ENCODE measurements at places on chromosomes 3 and 15.

GRCh38 chr15:29910068-29910467 lies 87.8 kb upstream of the TJP1 start:
- no peak for DNase-seq

DNA sequence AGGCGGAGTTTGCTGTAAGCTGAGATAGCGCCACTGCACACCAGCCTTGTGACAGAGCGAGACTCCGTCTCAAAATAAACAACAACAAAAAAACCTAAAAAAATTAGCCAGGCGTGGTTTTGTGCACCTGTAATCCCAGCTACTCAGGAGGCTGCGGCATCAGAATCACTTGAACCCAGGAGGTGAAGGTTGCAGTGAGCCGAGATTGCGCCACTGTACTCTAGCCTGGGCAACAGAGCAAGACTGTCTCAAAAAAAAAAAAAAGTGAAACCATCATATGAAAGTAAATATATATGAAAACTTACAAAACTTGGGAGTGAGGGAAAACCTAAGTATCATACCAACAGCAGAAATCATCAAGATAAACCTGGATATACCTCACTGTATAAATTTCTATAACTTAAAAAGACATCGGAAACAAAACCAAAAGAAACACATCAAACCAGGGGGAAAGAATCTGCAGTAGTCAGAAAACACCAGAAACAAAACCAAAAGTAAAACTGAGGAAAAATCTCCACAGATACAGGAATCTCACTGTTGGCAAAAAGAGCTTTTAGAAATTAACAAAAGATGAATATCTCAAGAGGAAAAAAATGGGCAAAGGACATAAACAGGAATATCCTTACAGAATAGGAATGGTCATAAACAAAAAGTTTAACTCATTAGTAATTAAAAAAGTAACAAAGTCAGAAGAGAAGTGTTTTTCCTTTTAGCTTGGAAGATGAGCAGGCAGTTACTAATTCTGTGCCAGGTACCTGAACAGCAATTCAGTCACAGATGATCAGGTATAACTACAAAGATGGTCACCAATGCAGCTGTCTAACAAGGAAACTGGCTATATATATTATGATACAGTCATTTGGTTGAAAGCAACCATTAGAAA lies 41.3 kb downstream of the ETV5 start:
- DNase-seq = peak; percentile 7

DNA sequence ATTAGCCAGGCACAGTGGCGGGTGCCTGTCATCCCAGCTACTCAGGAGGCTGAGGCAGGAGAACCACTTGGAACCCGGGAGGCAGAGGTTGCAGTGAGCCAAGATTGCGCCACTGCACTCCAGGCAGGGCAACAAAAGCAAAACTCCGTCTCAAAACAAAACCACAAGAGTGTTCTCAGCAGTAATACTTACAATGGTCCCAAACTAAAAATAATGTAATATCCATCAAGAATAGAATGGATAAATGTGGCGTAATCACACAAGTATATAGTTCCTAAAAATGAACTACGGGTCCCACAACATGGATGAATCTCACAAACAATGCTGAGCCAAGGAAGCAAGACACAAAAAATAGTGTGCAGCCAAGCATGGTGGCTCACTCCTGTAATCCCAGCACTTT lies 39.2 kb downstream of the STAG1 start:
- DNase-seq = no peak

- DNase-seq = no peak
Observed at GRCh38 chr15:61151791-61152190, 77.3 kb downstream of the RORA start.

DNA sequence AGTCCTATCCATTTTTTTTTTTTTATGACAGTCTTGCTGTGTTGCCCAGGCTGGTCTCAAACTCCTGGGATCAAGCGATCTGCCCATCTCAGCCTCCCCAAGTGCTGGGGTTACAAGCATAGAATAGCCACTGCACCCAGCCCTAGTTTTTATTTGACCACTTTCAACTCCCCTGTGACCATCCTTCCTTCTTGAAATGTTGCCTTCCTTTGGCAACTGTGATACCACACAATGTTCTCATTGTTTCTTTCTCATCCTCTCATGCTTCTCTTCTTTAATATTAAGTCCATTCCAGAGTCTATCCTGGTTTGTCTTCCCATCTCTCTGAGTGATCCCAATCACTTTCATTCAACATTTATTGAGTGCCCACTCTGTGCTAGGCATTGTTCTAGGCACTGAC lies 7.9 kb upstream of the GPD1L start:
- no peak for DNase-seq

GRCh38 chr3:42979044-42979972 lies at the start of gene GASK1A:
Gene GASK1A, plus strand, starts transcription at chr3:42979311. Its CDS starts 332 bp downstream, at chr3:42979643.
- peak; percentile 78 for DNase-seq

GRCh38 chr3:134326760-134327593 lies 47.3 kb downstream of the AMOTL2 start:
- no peak for DNase-seq

GRCh38 chr15:66883284-66883911 lies 181.4 kb downstream of the SMAD6 start:
- no peak for DNase-seq
